ENCODE measurements at places on chromosomes 2 and 18.

DNA sequence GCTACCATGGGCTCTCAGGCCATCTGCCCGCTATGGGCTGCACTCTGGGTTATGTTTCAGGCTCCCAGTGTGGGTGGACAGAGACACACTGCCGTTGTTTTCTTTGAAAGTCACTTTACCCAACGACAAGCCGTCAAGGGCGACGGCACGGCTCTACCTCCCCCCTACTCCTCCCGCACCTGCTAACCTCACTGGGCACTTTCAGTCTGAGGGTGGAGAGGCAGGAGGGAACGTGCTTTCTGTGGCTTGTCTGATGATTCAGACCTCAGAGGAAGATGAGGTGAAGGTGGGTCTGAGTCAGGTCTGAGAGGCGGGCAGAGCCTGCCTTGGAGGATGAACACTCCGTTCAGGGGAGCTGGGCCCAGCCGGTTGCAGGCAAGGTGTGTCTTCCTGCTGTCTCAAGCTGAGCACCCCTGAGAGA is 147.6 kb upstream of the HDAC4 start:
- DNase-seq: no peak

DNA sequence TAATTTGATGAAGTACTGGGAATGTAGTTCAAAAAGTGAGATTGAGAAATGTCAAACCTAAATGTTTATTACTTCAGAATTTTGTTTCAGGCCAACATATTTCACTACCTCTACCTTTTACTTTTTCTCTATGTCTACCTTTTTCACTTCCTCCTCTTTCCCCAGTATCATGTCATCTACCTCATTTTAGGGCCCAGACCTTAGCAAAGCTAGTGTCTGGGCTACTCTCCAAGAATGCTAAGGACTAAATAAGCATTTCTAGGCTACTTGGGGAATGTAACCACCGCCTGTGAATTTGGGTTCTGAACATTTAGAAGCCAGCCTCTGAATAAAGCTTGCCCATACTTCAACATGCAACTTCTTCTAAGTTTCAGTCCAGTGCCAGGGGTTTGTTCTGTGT is 330.4 kb downstream of the SLC4A3 start:
- no peak for DNase-seq

GRCh38 chr2:215436705-215437565 is 1.1 kb upstream of the FN1 start:
- peak; percentile 87 for DNase-seq

DNA sequence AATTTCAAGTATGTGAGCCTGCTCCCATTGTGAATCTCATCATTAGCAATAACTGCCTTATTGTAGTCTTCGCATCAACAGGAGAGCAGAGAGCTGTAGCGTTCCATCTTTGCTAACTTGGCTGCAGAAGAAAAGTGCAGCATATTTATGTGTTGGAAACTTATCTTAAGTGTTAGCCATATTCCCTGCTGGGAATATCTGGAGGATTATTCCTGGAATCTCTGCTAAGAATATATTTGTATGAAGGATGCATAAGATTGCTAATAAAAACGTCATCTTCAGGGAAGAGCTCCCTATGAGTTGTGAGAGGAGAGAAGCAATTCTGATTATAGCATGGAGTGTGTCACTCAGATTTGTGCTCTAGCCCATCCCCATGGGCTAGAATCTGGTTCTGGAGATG is 115.1 kb upstream of the REG3G start:
- no peak for DNase-seq

- DNase-seq: no peak
Measured at GRCh38 chr2:84807063-84807485, 73.8 kb downstream of the TRABD2A start.

- no peak for DNase-seq
Measured at GRCh38 chr2:28411956-28412609, 19.4 kb downstream of the FOSL2 start.

- DNase-seq: no peak
Measured at GRCh38 chr2:138727956-138728355, 52.2 kb downstream of the NXPH2 start.

DNA sequence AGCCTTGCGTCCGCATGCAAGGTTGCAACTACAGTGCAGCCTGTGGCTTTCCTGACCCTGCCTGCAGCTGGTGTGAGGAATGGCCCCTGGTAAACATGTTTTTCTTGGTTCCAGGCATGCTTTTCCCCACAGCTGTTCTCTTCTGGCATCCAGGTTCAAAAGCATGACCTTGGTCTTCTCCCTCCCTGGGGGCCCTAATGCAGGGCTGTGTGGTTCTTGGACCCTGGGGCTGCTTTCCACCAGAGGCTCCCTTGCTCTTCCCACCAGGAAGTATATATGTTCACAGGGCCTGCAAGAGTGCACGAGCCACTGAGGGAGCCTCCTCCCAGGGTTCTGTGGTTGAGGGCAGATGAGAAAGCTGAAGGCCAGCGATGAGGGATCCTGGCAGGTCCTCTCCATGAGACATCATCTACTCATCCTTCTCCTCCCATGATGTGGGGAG is 125.9 kb downstream of the BCL2L11 start:
- DNase-seq: no peak

Data from lung microvascular endothelial cell (primary cell).